ENCODE measurements at places on chromosomes 4 and X.

DNA sequence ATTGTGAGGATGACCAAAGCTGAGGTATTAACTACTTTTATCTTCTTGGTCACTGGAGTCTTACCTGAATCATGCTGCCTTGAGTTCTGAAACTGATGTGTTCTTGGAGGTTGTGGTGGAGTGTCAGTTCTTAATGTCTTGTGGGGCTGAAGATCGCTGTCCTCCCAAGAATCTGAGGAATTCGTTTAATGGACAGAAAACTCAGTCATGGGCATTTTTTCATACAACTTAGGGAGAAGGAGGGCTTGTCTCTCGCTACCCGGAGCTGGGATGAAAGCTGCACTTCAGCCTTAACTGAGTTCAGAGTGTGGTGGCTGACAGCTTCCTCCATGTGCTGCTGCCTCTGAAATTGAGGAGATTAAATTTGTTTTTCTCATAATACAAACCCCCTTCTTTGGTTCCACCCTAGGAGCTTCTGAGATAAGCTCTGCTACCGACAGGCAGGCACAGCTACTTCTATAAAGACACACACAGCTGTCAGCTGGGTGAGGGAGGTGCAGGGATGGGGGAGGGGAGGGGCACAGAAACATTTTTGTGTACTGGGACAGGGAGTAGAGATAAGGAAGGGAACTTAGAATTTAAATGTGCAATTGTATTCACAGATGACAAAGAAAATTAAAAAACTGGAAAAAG lies 30.8 kb downstream of the RBBP7 start:
- DNase-seq: no peak

- no peak for DNase-seq
Observed at GRCh38 chr4:188783175-188783574, 643.9 kb downstream of the TRIML1 start.

DNA sequence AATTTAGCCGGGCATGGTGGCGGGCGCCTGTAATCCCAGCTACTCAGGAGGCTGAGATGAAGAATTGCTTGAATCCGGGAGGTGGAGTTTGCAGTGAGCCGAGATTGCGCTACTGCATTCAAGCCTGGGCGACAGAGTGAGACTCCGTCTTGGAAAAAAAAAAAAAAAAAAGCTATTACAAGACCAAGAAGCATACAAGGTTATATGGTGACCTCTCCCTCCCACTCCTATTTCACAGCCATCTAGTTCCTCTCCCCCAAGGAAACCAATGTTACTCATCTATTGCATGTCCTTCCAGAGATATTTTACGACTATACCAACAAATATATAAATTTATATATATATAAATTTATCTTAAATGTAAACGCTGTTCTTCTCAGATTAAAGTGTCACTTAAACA lies 3.2 kb downstream of the SLC9A7 start:
- DNase-seq: no peak

- DNase-seq: peak; percentile 2
Observed at GRCh38 chr4:94758141-94758699, 465 bp downstream of the BMPR1B start.

GRCh38 chrX:118356154-118356701 lies 10.3 kb downstream of the WDR44 start:
- no peak for DNase-seq

- DNase-seq: no peak
Observed at GRCh38 chrX:77788050-77788449, 2.0 kb upstream of the ATRX start.

- DNase-seq: no peak
Observed at GRCh38 chr4:124970011-124970410, 257.5 kb upstream of the ANKRD50 start.

DNA sequence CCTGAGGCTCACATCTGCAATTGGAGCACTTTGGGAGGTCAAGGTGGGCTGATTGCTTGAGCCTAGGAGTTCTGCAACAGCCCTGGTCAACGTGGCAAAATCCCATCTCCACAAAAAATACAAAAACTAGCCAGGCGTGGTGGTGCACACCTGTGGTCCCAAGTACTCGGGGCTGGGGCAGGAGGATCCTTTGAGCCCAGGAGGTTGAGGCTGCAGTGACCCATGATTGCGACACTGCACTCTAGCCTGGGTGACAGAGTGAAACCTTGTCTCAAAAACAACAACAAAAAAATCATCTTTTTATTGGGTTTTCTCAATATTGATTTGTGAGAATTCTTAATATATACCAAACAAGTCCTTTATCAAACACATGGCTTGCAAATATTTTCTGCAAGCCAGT lies 64.9 kb downstream of the ANKRD17 start:
- DNase-seq: no peak
